Endodermal cell (in vitro differentiated cells): ENCODE measurements at places on chromosomes 5 and 9. TPM values are rescaled to one million over a fixed set of nuclear protein-coding genes. Genes with fewer than 3 reads are reported as not detected.

DNA sequence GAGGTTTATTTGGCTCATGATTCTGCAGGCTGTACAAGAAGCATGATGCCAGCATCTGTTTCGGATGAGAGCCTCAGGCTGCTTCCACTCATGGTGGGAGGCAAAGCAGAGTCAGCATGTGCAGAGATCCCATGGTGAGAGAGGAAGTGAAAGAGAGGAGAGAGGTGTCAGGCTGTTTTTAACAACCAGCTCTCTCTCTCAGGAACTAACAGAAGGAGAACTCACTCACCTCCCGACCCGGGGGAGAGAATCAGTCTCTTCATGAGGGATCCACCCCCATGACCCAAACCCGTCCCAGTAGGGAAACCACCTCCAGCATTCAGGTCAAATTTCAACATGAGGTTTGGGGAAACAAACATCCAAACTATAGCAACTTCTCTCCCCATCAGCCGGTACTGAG lies 187.7 kb downstream of the ENC1 start:
- H3K4me3 ChIP-seq, result no peak overlapping the region
- no peaks in the 10 kb centered on the region for H3K27me3 ChIP-seq
- no peaks in the 10 kb centered on the region for H3K4me1 ChIP-seq
- no peak overlapping the region for H3K27ac ChIP-seq

GRCh38 chr5:141369994-141370848 lies at the start of gene PCDHGB3:
Gene PCDHGB3 (plus strand): TSS chr5:141370242. CDS start chr5:141370395, 153 bp downstream.
- no peaks in the 10 kb centered on the region for H3K4me1 ChIP-seq
- no peak within 1 kb of the TSS for H3K27ac ChIP-seq
- no peaks in the 10 kb centered on the region for H3K36me3 ChIP-seq
- H3K4me3 ChIP-seq, result no peak within 1 kb of the TSS
- no peaks in the 10 kb centered on the region for H3K27me3 ChIP-seq
- DNase-seq, result no peak

GRCh38 chr9:129934041-129934591 lies 98.9 kb downstream of the USP20 start:
- H3K4me3 ChIP-seq, result no peak overlapping the region
- no peaks in the 10 kb centered on the region for H3K4me1 ChIP-seq
- peaks cover 7% of the 10 kb centered on the region for H3K36me3 ChIP-seq
- H3K27me3 ChIP-seq, result no peaks in the 10 kb centered on the region
- H3K27ac ChIP-seq, result no peak overlapping the region
- DNase-seq, result no peak

GRCh38 chr9:86983620-86984259 lies 36.4 kb upstream of the GAS1 start:
- H3K27me3 ChIP-seq, result no peaks in the 10 kb centered on the region
- no peak overlapping the region for H3K4me3 ChIP-seq
- H3K4me1 ChIP-seq, result peaks cover 7% of the 10 kb centered on the region
- no peak overlapping the region for H3K27ac ChIP-seq
- H3K36me3 ChIP-seq, result no peaks in the 10 kb centered on the region

- no peaks in the 10 kb centered on the region for H3K36me3 ChIP-seq
- H3K27ac ChIP-seq, result no peak overlapping the region
- no peaks in the 10 kb centered on the region for H3K4me1 ChIP-seq
- DNase-seq, result no peak
- H3K27me3 ChIP-seq, result no peaks in the 10 kb centered on the region
Measured at GRCh38 chr9:132849185-132849706, 28.8 kb downstream of the AK8 start.

The HMCN2 gene
- total RNA-seq, result 2.3 and 3.3 TPM in 2 replicates

GRCh38 chr9:95778957-95779356 lies 96.5 kb upstream of the ERCC6L2 start:
- no peaks in the 10 kb centered on the region for H3K36me3 ChIP-seq
- H3K27me3 ChIP-seq, result no peaks in the 10 kb centered on the region
- no peak overlapping the region for H3K4me3 ChIP-seq
- no peak for DNase-seq
- no peaks in the 10 kb centered on the region for H3K4me1 ChIP-seq

- H3K27ac ChIP-seq, result no peak overlapping the region
- H3K4me3 ChIP-seq, result peak overlapping the region; percentile 60
- no peaks in the 10 kb centered on the region for H3K36me3 ChIP-seq
- peaks cover 35% of the 10 kb centered on the region for H3K27me3 ChIP-seq
Measured at GRCh38 chr9:131277287-131277909, 1.1 kb upstream of the FAM78A start.

The SV2C gene
- not detected in 2 replicates for total RNA-seq

DNA sequence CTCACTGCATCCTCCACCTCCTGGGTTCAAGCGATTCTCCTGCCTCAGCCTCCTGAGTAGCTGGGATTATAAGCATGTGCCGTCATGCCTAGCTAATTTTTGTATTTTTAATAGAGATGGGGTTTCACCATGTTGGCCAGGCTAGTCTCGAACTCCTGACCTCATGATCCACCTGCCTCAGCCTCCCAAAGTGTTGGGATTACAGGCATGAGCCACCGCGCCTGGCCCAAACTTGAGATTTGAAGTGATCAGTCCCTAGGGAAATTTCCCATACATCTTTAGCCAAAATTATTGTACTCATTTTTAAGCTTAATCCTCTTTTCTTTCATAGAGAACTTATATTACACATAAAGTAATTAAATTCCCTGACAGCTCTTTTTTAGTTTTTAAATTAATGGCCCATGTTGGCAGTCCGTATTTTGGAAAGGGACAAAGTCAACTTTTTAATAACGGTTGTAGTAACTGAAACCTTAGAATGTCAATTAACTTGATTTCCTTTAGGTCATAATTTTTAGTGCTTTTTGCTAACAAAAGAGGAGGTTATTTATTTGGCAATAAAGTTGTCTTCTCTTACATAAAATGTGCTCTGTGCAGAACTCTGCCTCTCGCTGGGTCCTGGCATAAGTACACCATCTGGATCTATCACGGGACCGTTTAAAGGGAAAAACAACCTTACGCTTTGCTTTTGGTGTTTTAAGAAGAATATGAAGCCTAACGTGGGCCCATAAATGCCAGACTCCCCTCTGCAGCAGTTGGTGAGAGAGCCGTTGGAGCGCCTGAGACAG lies 142.3 kb upstream of the OTULINL start:
- DNase-seq, result peak; percentile 25
- no peaks in the 10 kb centered on the region for H3K27me3 ChIP-seq
- no peaks in the 10 kb centered on the region for H3K4me1 ChIP-seq
- H3K36me3 ChIP-seq, result peaks cover 4% of the 10 kb centered on the region
- peak overlapping the region; percentile 87 for H3K27ac ChIP-seq

The SIT1 gene
- total RNA-seq, result 0.22 TPM in 1 of 2 replicates, not detected in the other
